LNCaP clone FGC (cell line): ENCODE measurements at places on chromosomes 16 and 17.

DNA sequence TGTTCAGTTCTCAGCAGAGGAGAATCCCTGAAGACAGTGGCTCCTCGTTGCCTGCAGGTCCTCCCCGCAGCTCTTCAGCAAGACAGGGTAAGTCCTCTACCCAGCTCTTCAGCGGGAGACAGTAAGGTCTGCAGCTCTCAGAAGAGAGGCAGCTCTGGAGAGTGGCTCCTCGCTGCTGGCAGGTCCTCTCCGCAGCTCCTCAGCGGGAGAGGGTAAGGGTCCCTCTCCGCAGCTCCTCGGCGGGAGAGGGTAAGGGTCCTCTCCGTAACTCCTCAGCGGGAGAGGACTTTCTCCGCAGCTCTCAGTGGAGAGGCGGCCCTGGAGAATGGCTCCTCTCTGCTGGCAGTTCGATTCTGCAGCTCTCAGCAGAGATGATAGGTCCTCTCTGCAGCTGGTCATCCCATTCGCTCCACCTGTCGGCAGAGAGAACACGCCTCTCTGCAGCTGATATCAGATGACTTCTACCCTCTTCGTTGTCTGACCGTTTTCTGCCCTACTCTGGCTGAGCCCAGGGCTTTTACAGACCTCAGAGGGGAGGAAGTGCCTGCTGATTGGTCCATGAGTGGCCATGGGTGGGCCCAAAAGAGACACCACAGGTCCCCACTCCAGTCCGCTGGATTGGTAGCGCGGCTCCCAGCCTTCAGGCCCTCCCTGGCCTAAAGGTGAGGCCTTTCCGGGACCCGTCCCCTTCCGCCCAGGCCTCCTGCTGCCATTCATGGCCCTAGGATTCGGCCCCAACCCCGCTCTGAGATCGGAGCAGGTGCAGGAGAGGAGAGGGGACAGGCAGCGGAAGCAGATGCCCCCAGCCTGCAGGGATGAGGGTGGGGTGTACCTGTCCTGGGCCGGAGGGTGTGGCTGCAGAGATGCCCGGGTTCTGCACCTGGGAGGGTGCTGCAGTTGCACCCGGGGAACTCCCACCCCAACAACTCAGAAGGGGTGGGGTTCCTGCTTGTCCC, 11.9 kb upstream of the SHCBP1 start:
- no peak for DNase-seq

GRCh38 chr16:77336637-77337036, 98.2 kb downstream of the ADAMTS18 start:
- no peak for DNase-seq

DNA sequence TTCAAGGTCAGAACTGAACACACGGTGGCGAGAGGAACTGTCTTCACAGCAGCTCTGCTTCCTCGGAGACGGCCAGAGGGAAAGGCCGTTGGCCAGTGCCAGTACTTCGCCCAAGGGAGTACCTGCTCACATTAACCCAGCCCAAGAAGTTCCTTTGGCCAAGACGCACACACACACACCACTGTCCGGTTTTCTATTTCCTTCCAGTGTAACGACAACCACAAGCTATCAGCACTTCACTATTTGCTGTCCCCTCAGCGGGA, 744 bp upstream of the GGNBP2 start:
- peak; percentile 40 for DNase-seq

DNA sequence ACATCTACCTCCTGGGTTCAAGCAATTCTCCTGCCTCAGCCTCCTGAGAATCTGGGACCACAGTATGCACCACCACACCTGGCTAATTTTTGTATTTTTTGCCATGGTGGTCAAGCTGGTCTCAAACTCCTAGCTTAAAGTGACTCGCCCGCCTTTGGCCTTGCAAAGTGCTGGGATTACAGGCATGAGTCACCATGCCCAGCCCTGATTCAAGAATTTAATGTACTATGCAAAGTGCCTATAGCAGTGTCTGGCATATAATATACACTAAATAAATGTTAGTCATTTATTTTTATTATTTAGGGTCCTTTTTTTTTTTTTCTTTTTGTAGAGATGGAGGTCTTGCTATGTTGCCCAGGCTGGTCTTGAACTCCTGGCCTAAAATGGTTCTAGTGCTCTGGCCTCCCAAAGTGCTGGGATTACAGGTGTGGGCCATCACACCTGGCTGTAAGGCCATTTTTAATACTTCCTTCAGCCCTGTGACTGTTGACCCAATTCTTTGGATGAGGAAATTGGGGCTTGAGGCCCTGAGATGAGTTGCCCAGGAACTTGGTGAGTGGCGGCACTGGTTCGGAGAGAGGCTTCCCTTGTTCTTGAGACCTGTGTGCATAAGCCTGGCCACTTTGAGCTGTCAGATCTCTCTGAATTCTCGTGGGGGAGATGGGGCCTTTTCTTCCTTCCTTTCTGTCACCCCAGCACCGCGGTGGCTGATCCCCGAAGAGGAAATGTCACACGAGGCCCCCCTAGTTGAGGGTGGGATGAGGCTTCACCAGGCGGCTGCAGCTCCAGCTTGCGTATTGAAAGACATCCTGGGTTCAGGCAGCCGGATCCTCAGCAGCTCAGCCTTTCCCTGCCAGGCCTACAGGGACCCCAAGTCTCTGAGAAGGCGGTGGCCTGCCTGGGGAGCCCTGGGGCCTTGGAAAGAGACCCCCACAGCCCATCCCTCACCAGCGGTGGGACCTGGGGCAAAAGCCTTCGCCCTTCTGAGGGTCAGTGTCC, 38.7 kb downstream of the LAT start:
- no peak for DNase-seq

GRCh38 chr16:11725457-11725856, 17.2 kb downstream of the TXNDC11 start:
- no peak for DNase-seq

DNA sequence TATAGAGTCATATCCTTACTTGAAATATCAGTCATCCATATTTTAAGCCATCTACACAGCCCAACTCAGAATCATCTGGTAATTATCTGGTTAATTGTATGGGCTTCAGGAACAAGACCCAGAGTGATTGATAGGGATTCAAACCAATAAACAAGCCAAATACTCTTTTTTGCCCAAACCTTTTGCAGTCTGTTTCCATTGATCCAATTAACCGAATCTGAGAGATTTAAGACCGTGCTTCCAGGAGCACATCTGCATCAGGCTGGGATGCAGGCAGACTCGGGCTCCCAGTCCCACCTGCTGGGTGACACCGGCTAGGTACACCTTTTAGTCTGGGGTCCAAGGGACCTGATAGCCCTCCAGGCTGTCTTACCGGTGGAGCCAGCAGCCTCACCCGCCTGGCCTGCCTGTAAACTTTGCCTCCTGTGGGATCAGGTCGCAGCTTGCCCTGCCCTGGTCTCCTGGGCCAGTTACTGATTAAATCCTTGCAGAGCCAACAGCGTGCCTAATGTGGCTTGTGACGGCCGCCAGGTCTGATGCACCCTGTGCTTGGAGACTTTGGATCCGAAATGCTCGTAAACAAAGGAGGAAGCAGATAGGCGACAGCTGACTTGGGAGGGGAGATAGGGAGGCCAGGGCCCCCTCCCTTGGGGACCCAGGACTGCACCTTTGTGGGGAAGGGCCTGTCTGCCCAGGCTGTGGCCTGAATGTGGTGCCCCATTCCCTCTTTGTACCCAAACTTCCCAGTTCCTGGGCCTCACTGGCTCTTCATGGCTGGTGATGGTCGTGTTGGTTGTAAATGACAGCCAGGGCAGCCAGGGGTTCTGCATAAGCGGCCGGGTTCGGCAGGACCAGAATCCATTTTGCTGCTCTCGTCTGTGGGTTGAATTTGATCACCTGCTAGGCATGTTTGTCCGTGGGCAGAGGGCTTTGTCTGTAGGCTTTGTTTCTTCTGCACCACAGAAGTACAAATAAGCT, 3.8 kb downstream of the CMIP start:
- DNase-seq = peak; percentile 76

- no peak for DNase-seq
These were observed 1.9 kb upstream of the PITPNM3 start for GRCh38 chr17:6558276-6558675.

DNA sequence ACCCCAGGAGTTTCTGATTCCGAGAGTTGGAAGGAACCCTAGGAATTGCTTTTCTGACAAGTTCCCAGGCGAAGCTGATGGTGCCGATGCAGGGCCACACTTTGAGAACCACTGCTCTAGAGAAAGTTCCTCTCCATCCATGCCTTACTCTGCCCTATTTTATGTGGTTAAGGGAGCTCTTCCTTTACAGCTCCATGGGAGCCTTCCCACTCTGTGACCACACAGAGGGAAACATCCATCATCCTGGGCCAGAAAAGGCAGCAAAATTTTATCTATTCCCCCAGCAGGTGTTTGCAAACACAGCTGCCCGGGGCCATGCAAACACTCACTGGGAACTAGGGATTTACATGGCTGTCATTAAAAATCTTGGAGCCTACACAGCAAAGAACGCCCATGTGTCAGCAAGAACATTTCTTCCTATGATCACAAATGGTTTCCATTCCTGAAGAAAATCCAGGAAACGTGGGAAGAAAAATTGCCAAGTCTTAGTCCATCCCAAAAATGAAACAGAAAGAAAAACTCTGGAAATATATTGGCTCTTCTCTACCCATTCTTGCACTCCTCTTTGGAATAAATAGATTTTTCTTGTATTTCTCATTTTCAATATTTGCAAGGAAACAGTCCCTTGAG, 252.7 kb downstream of the PMP22 start:
- no peak for DNase-seq

DNA sequence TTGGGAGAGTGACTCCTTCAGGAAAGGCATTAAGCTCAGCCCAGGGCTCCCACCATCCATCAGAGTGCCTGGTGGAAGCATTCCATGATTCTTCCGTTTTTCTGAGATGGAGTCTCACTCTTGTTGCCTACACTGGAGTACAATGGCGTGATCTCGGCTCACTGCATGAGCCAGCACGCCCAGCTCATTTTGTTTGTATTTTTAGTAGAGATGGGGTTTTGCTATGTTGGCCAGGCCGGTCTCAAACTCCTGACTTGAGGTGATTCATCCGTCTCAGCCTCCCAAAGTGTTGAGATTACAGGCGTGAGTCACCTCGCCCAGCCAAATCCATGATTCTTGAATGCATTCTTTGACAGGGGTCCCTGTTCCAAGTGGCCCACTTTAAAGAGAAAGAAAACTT, 23.1 kb downstream of the MIS12 start:
- DNase-seq = no peak

DNA sequence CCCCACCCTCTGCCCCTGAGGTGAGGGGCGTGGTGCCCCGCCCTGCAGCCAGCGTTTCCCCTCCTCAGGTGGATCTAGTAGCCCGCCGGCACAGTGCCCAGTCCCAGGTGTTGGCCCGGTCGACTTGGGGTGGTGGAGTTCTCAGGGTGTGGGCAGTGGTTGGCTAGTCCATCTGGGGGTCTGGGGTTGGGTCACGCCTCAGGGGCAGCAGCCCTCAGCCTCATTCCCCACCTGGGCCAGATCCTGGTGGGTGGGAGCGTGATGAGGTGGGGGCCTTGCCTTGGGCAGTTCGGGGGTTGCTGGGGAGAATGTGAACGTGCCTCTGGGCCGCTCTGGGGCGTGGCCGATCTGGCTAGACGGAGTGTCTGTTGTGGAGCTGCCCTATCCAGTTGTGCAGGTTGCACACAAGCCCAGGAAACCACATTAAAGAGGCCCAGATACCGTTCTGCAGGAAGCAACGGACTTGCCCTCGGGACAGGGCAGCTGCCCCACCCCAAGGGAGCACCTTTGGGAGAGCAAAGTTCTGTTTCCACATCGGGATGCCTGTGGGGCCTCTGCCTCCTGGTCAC, 32.0 kb downstream of the GSE1 start:
- peak; percentile 59 for DNase-seq

- DNase-seq = no peak
These were observed 15.7 kb downstream of the SLC52A1 start for GRCh38 chr17:5019475-5019956.
